ENCODE measurements at places on chromosomes 4 and X. TPM values are rescaled to one million over a fixed set of nuclear protein-coding genes. Genes with fewer than 3 reads are reported as not detected.

CSAG1 gene
- polyA plus RNA-seq = not detected

MAGEA2 gene
- polyA plus RNA-seq = not detected

RPS6KA6 gene
- polyA plus RNA-seq = 0.23 TPM

XPNPEP2 gene
- polyA plus RNA-seq = 0.03 TPM

All from endothelial cell of umbilical vein (primary cell).